ENCODE measurements at places on chromosomes 7 and 10.

GRCh38 chr10:69677985-69678654 is 48.1 kb downstream of the FAM241B start:
- no peak for DNase-seq

- no peak for DNase-seq
Measured at GRCh38 chr7:131305152-131305551, 22.5 kb upstream of the MKLN1 start.

- no peak for DNase-seq
Measured at GRCh38 chr7:101662447-101662998, 33.4 kb upstream of the MYL10 start.

GRCh38 chr7:119594956-119595355 is 678.0 kb upstream of the KCND2 start:
- no peak for DNase-seq

Measured in stimulated activated CD4-positive, alpha-beta T cell treated with anti-CD3 and anti-CD28 coated beads, Interleukin-2, amount 100 ng/mL, for 4 hours (primary cell).